GM13976 (cell line): ENCODE measurements at places on chromosomes 3 and 15.

DNA sequence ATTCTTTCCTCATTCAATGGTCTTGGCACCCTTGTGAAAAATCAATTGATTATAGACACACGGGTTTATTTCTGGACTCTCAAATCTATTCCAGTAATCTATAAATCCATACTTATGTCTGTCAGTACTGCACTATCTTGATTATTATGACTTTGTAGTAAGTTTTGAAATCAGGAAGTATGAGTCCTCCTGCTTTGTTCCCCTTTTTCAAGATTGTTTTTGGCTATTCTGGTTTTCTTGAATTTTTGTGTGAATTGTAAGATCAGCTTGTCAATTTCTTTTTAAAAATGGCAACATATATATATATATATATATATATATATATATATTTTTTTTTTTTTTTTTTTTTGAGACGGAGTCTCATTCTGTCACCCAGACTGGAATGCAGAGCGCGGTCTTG is 32.3 kb upstream of the CFAP20DC start:
- no peak for DNase-seq

- DNase-seq: peak; percentile 24
Measured at GRCh38 chr3:156449710-156450574, 105.0 kb downstream of the SSR3 start.

DNA sequence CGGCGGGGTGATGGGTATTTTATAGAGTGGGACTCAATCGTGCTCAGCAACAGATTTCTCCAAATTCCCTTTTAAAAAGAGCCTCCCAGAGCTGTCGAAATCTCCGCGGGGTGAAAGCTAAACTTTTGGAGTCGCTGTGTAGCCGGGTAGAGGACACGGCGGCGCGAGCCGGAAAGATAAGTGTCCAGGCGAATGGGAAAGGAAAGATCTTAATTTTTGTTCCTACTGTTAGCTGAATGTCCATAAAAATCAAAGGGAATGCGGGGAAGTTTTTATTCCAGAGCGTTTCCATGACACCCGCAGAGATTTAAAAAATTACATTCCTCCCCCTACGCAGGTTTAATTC is 9.1 kb downstream of the EOMES start:
- DNase-seq: no peak

GRCh38 chr3:55060896-55061719 is 133.2 kb upstream of the LRTM1 start:
- DNase-seq: no peak

- DNase-seq: peak; percentile 19
Measured at GRCh38 chr3:145286937-145287336, 874.0 kb downstream of the PLOD2 start.

DNA sequence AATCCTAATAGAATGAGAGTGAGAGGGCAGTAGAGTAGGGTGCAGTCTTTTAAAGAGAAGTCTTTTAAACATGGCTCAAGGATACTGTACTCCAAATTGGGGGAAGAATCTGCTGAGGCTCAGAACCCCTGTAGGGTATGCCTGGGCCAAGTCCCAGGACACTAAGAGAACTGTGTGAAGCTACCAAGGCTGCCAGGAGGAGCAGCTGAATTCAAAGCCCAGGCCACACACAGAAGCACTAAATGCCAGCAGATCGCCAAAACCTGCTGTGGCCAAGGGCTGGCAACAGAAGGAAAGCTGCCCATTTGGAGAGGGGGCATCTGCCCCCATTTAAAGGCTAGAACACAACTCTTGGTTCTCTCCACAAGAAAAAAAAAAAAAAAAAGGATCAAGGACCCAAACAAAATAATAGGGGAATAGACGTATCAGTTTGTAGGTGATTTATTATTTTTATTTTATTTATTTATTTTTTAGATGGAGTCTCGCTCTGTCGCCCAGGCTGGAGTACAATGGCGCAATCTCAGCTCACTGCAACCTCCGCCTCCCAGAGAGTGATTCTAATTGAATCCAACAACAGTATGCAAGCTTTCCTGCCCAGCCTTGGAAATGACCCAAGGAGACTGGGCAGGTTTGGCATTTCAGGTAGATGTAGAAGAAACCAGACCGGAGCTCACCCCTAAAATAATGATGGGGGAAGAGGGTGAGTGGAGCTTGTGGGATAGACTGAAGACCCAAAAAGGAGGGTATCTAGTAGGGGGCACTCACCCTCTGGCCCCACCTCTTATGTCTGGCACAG is 279.0 kb upstream of the WNT5A start:
- DNase-seq: no peak

GRCh38 chr3:73399106-73399505 is 225.6 kb downstream of the PDZRN3 start:
- DNase-seq: no peak

GRCh38 chr3:74501007-74501406 is 113.5 kb downstream of the CNTN3 start:
- no peak for DNase-seq

DNA sequence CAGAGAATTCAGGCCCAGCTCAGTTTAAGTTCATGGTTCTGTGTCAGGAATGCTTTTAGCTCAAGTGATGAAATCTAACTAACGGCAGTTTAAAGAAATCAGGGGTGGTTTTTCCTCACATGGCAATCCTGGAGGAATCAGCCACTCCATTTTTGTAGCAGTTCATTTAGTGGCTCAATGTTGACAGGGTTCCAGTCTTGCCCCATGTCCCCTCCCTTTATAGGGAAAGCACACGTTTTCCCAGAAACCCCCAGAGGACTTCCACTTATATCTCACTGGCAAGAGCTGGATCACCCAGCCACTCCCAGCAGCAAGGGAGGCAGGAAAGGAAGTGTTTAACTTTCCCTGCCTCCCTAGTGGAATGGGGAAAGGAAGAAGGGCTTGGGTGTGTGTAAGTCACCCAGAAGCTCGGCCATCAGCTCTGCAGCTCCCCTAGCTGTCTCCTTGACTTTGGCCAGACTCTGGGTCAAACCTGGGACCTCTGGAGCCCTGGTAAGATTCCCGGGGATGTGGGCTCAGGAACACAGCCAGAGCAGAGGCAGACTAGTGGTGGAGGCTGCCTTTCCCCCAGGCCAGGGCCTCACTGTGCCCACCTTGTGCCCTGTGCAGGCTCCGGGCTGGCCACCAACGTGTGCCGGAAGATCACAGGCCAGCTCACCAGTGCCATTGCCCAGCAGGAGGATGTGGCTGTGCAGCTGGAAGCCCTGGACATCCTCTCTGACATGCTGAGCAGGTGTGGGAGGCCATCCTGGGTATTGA is 11.3 kb downstream of the CAND2 start:
- DNase-seq: no peak

DNA sequence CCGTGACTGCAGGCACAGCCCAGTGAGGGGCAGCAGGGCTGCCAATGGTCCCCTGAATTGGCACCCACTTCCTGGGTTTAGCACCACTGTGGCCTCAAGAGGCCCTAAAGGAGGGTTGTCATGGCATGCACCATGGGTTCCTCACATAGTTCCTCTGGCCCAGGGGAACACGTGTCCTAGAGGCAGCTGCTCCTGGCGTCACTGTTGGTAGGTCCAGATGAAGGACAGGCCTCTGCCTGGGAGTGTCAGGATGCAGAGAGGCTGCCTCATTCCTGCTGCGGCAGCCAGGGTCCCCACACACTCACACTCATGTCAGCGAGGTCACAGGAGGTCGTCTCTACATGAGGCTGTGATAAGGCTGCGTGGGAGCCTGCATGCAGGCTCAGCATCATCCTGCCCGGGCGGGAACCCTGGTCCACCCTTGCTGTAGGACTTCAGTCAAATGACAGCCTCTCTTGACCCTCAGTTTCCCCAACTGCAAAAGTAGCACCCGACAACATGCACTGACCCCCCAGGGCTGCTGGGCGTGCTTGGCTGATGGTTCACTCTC is 26.1 kb upstream of the SFMBT1 start:
- DNase-seq: no peak

DNA sequence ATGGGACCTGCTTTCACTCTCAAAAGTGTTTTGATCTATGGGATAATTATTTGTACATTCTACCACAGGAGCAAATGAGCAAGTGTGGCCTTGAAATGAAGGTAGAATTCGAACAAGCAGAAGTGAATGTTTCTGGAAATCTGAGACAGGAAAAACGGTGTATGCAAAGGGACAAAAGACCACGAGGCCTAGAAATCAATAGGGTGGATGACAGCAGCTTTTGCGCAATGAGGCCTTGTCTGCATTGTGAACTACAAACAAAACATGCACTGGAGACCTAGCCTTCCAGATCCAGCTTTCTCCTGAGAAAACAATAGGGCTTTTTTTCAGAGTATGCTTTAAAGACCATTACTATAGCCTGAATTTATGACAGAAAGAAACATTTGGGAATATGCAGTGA is 1137.0 kb downstream of the ROBO2 start:
- no peak for DNase-seq
